ENCODE measurements at places on chromosomes 12 and 14.

DNA sequence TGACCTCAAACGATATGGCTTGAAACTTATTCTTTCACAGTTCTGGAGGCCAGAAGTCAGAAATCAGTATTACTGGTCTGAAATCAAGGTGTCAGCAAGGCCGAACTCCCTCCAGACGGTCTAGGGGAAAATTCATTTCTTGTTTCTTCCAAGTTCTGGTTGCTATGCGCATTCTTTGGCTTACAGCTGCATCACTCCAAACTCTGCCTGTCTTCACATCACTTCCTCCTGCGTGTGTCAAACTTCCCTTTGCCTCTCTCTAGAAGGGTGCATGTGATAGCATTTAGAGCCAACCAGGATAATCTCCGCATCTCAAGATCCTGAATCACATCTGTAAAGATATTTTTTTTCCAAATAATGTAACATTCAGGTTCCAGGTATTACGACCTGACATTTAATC lies 62.8 kb downstream of the DENND5B start:
- no peak for DNase-seq

DNA sequence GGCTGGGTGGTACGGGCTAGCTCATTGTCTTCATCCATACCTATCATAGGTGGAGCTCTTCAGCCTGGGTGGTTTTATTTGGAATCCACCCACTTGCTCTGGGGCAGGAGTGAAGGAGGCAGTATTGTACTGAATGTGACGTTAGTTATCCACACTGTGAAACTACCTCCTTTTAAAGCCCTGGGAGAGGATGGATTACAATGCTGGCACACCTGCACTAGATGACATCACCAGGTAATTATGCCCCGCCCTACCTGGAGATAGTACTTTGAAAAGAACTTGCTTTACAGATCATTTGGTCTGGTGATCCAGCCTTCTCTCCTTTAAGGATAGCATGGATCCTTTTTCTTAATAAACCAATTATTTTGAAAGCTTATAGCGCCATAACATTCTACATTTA lies 78.0 kb downstream of the B4GALNT3 start:
- DNase-seq: no peak

DNA sequence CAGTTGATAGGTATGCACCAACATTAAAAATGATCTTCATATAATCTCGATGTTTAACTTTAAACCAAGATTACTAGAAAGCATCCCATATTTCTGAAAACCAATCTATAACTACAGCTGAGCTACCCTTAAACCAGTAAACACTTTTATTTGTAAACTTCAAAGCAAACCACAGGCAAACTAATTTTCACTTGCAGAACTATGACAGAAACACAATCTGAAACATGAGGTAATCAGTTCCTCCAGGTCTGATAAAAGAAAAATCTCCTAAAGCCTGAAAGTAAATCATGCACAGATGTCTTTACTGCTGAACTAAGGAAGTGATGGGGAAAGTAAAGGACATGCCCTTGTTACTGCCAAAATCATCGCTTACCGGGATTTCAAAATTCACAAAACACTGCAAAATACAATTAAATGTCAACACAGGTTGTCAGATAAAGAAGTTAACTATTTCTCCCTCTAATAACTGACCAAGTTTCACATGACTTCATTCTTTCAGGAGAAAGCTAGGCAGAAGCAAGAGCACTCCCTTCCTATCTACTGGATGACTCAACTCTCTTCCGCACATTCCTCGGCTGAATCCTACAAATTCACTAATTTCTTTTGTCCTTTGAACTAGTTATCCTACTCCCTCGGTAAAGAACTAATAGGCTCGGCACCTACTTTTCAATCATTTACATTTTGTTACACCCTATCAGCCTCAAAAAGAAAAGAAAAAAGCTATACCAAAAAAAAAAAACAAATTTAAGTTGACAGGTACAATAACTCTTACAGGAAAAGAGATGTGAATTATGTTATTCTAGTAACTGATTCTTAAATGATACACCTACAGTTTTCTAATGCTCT lies 1.4 kb downstream of the EEA1 start:
- DNase-seq: peak; percentile 53

GRCh38 chr12:2450553-2450952 lies 344.2 kb upstream of the FKBP4 start:
- no peak for DNase-seq

DNA sequence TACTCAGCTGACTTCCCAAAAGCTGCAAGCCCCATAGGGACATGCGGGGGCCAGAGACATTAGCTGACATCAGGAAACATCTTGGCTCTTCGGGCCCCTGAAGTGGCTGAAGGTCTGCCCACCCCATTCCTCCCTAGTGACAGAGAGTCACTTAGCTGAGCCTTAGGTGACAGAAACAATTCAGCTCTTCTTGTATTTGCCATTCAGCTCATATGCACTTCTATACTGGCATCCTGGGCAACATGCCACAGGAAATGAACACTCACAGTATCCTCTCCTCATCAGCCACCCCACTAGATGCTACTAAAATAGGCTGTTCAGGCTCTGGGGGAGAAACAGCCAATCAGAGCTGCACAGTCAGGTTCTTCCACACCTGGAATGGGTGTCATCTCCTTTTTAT lies 3.4 kb downstream of the DCTN2 start:
- DNase-seq: no peak

- DNase-seq: no peak
Observed at GRCh38 chr12:51838762-51839161, 9.8 kb downstream of the FIGNL2 start.

DNA sequence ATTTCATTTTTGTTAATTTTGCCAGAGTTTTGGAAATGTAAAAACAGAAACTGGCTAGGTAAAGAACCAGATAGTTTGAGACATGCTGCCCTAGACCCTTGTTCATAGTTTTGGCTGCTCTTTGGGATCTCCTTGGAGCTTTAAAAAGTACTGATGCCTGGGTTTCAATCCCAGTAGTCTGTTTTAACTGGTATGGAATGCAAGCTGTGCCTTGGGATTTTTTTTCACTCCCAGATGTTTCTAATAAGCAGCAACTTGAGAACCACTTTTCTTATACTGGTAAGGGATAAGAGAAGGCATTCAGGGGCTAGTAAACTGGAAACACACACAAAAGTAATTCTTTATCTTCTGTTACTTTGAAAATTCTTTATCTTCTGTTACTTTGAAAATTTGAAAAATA lies 18.8 kb downstream of the SLC35F4 start:
- DNase-seq: no peak

- peak; percentile 32 for DNase-seq
Observed at GRCh38 chr12:12210983-12211382, 55.9 kb downstream of the LRP6 start.

DNA sequence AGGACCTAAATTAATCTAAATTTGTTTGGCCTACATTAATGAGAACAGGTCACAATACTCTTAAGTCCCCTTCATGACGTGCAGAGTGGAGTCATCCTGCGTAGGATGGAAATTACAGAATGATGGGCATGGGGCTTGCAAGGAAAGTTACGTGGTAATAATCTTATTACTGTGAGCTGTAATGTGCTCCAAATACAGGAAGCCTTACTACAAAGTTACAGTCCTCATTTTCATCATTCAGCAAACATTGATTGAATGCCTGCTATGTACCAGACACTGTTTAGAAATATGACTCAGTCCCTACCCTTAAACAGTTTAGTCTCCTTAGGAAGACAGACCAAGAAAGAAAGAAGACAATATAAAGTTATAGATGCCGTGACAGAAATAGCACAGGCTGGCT lies 9.4 kb downstream of the HIGD1C start:
- no peak for DNase-seq

GRCh38 chr12:66092559-66093269 lies 37.8 kb downstream of the LLPH start:
- no peak for DNase-seq

GRCh38 chr14:69398818-69399210 lies 322 bp downstream of the SLC39A9 start:
- DNase-seq: no peak

- no peak for DNase-seq
Observed at GRCh38 chr12:114700392-114701103, 16.6 kb upstream of the TBX3 start.

- DNase-seq: no peak
Observed at GRCh38 chr12:104724992-104725585, 233.0 kb downstream of the SLC41A2 start.

DNA sequence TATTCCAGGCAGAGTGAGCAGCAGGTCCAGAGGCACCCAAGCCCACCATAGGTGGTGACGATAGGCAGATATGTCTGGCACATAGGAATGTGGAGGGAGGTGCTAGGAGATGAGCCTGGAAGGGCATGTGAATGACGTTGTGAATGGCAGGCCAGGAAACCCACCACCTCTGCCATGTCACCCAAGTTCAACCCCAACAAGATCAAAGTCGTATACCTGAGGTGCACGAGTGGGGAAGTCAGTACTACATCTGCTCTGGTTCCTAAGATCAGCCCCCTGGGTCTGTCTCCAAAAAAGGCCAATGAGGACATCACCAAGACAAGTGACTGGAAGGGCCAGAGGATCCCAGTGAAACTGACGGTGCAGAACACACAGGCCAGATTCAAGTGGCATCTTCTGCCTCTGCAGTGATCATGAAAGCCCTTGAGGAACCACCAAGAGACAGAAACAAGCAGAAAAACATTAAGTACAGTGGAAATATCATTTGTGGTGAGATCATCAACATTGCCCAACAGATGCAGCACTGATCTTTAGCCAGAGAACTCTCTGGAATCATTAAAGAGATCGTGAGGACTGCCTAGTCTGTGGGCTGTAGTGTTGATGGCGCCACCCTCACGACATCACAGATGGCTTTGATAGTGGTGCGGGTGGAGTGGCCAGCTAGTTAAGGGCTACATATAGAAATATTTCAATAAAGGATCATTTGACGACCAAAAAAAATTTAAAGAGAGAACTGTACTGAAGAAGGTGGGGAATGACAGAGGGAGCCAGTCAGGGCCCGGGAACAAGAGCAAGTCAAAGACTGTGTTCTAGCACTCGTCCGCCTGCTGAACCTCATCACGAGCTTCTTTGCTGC lies 99.7 kb downstream of the ZFP36L1 start:
- DNase-seq: no peak

DNA sequence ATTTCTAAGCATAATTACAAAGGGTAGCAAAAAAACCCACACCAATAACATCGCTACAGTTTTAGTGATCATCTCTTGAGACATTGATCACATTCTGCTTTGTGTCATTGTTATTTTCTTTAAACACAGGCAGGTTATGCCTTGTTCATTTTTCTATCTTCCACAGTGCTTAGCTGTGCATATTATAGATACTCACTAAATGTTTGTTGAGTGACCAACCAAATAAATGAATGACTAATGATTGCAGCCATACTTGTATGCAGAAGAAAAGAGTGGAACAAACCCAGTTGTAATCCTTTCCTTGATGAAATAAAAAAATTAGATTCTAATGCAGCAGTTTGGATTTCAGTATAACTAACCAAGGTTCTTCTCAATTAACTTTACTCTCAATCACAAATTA lies 81.0 kb upstream of the RASSF8 start:
- DNase-seq: no peak

DNA sequence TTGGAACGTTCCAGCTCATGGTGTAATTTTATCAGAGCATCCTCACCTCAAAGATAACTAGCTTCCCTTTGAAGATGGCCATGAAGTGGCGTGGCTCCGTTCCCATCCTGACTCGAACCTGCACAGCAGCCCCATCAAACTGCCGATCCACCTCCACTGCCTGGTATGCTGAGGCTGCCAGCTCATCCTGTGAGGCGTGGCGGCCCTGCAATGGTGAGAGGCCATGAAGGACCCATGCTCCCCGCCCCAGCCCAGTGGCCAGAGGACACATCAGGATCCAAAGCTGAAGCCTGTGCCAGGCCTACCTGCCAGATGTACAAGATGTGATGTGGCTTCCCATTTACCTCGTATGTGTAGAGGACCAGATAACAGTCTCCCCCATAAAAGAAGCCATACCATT lies 11.2 kb downstream of the AVIL start:
- DNase-seq: no peak

GRCh38 chr12:57474862-57475261 lies 4.8 kb downstream of the ARHGAP9 start:
- no peak for DNase-seq

DNA sequence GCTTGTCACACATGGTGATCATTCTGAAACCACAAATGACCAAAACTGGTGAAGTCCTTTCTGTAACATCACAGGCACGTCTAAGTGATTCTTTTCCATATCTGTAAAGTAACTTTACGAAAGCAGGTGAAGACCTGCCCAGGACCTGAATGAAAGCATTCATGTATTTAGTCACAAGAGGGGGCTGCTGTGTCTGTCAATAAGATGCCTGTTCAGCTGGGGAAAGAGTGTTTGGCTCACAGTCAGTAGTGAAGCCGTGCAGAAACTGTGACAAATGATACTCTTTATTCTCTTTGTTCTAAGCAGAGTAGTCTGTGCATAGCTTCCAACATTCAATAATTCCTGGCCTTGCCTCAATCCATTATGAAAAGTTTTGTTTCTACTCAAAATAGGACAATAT lies 373.5 kb upstream of the OR4E1 start:
- DNase-seq: peak; percentile 59

DNA sequence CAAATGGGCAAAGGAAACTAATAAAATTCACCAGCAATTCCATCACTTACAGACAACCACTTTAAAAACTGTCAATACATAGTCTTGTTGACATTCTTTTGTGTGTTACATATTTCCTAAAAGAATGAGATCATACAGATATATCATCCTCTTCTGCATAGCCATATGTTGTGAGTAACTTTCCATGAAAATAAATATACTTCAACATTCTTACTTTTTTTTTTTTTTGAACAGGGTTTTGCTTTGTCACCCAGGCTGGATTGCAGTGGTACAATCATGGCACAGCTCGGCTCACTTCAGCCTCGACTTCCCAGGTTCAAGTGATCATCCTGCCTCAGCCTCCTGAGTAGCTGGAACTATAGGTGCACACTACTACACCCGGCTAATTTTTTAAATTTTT lies 20.9 kb downstream of the ZC2HC1C start:
- no peak for DNase-seq

DNA sequence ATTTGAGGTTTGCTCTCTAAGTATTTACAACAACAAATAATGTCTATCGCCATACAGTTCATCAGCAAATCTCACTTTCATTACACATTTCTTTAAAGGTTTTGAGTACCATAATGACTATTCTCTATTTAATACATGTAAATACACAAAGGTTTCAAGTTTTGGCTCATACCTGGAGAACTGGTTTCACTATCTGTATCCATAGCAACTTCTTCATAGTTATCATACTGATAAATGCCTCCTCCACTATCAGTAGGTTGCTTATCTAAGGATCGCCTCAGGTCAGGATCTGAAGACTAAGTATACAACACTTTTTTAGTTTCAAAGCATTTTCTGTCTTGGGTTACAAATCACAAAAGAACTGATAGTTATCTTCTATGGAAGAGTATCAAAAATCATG lies 21.4 kb downstream of the ZFC3H1 start:
- peak; percentile 46 for DNase-seq

- DNase-seq: no peak
Observed at GRCh38 chr12:27845187-27845586, 65.2 kb upstream of the MANSC4 start.

- no peak for DNase-seq
Observed at GRCh38 chr12:129523621-129524020, 380.2 kb downstream of the TMEM132D start.
